ENCODE measurements at places on chromosomes 11 and 22. TPM values are rescaled to one million over a fixed set of nuclear protein-coding genes. Genes with fewer than 3 reads are reported as not detected.

Gene DLAT
- 32.7 TPM for total RNA-seq

Gene HTR3A
- total RNA-seq: not detected

Gene HPX
- 0.29 TPM for total RNA-seq

Gene SCGB1A1
- not detected for total RNA-seq

Gene OR5P2
- total RNA-seq: not detected

Gene RAB38
- not detected for total RNA-seq

Gene PRPF19
- total RNA-seq: 19.4 TPM

Gene SGSM1
- total RNA-seq: 2.3 TPM
